RCC 7860 (cell line): ENCODE measurements at places on chromosomes 7 and 10.

GRCh38 chr7:147984265-147984664, 606.3 kb upstream of the C7orf33 start:
- DNase-seq, result no peak

DNA sequence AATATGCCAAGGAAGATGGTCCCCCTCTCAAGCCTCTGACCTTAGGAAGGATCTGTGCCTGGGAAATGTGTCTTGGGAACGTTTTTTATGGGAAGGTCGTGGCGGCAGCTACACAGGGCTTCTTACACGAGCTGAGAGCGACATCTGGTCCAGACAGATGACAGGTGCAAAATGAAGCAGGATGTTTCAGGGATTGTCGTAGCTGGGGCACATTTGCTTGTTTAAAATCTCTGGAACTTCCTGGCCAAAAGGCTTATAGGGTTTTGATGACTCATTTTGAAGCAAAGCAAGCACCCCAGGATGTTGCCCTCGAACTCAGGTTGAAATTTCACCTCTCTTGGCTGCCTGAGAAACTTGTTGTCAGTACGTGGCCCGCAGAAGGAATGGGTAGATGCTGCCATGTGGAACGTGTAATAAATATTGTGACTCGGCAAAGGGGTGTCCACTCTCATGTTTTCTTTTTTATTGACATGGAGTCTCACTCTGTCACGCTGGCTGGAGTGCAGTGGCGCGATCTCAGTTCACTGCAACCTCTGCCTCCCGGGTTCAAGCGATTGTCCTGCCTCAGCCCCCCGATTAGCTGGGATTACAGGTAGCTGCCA, 117.5 kb downstream of the CAMK1D start:
- DNase-seq, result no peak

DNA sequence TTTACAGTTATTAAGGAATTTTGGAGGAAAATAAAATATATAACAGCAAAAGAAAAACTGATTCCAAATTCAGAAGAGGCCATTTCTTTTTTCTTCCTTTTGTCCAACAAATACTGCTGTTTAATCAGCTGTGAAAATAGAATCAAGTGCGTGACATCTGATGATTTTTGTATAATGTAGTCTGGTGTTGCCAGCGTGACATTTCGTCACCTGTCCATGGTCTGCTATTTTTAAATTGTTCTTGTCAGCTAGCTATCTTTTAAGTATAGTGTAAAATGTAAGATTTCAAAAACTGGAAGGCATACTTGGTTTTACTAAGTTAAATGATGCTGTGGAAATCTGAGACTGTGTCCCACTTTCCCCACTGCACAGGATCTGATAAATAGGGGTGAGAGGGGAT, 105.9 kb downstream of the CPEB3 start:
- DNase-seq, result no peak

DNA sequence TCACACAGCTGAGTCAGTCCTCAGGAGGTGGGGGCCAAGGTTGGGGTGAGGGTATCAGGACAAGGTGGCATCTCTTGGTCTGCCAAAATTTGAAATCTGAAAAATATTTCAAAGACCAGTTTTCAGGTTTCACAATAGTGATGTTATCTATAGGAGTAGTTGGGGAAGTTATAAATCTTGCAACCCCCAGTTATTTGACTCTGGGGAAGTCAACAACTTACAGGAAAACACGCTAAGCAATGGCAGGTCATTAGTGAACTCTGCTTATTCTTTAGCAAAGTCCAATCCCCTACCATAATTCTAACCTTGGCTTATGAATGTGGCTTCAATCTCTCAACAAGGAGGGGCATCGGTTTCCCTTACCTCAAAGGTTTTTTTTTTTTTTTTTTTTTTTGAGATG, 94.9 kb downstream of the MARCHF5 start:
- no peak for DNase-seq
